T-helper 22 cell (primary cell): ENCODE measurements at places on chromosomes 7 and 10.

GRCh38 chr7:101707587-101707986 is 78.5 kb upstream of the MYL10 start:
- DNase-seq = no peak

DNA sequence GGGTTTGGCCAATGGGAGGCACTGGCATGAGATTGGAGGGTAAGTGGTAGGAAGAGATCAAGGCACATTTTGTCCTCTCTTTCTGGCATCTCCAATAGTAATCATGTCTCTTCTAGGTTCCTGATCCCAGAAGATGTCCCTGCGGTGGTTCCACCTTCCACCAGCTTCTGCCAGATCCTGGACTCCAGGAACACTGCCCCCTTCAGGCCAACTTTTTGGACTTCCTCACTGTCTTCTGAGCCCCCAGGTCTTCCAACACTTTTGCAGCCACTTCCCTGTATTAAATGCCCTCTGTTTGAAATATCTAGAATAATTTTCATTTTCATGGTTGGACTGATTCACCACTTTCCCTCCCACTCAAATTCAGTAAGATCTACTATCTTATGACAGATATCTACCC is 60.9 kb downstream of the BAMBI start:
- no peak for DNase-seq

- DNase-seq = no peak
Observed at GRCh38 chr7:138299066-138299465, 161.0 kb upstream of the TRIM24 start.

- DNase-seq = no peak
Observed at GRCh38 chr10:50439806-50440205, 183.9 kb downstream of the SGMS1 start.

GRCh38 chr10:34766266-34766600 is 48.9 kb downstream of the PARD3 start:
- DNase-seq = no peak

DNA sequence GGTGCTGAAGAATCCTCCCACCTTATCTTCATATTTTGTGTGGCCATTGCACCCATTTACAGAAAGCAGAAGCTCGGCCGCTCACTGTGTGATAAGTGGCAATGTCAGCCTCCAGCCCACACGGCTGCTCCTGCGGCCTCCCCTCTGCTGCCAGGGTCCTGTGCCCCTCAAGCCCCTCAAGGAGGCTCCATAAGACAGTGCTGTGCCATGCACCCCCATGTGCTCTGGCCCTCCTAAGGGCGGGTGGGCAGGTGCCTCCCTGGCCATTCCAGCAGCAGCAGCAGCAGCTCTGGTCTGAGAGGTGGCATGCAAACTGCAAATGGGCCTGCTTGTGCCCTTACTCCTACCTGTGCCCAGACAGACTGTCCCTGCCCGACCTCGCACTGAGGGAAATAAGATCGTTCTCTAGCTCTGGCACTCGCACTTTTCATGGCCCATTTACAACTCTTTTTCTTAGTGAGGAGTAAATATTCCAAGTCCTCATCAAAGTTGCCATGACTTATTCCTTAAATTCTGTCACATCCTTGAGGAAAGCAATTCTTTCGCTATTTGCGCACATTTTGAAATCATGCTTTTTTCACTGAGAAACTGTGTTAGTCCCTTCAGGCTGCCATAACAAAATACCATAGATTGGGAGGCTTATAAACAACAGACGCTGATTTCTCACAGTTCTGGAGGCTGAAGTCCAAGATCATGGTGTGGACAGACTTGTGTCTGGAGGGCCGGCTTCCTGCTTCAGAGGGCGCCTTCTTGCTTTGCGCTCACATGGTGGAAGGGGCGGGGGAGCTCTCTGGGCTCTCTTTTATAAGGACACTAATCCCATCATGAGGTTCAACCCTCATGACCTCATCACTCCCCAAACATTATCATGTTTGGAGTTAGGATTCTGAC is 187.8 kb downstream of the COBL start:
- DNase-seq = no peak

GRCh38 chr7:85023066-85023712 is 163.7 kb downstream of the SEMA3D start:
- DNase-seq = no peak

GRCh38 chr7:109179601-109180000 is 609.9 kb downstream of the DNAJB9 start:
- no peak for DNase-seq

DNA sequence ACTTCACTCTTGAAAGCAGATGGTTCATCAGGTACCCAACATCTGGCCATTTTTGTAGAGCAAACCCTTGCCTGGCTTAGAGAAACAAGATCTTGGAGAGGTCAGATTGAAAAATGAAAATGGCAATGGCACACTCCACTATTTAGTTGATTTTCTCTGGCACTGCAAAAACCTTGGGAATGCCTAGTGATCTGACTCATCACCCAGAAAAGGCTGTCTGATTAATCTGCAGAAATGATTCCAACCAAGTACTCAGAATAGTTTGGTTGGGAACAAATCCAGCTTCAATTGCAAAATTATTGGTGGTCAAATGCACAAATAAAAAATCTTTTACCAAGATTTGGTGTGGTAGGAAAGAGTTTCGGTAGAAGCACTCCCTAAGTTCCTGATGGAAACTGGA is 351.2 kb downstream of the PHTF2 start:
- no peak for DNase-seq

DNA sequence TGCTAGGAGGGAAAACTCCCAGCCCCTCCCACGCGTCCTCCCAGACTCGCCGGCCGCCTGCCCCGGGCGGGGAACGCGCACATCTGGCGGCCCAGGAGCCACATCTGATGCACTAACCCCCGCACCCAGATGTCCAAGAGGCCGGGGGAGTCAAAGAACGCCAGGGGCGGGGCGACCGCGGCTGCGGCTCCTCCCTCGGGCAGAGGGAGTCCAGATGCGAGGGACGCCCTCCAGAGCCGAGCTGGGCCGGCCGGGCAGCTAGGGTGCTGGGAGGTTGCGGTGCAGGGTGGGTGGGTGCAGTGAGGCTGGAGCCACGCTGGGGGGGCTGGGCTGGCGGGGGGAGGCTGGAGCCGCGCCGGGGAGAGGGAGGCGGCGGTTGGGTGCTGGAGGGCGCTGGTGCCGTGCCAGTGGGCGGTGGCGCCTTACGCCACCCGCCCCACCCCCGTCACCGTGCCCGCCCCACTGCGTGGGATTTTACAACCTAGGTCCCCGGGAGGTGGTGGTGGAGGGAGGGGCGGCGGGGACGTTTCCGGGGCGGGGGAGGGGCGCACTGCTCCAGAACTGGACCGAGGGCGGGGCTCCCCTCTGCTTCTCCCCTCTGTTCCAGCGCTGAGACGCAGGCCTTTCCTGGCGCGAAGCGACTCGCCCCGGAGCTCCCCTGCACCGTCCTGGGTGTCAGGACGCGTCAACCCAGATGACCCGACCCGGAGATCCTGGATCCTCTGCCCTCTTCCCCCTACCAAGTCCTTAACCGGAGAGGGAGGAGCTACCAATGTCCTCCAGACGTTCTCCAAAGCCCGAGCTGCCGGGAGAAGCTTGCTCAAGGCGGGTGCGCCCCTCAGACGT is 109.1 kb downstream of the REEP3 start:
- DNase-seq = peak; percentile 65

GRCh38 chr7:138282997-138283396 is 177.1 kb upstream of the TRIM24 start:
- no peak for DNase-seq

GRCh38 chr10:21746118-21746517 is 212.1 kb downstream of the MLLT10 start:
- DNase-seq = no peak

DNA sequence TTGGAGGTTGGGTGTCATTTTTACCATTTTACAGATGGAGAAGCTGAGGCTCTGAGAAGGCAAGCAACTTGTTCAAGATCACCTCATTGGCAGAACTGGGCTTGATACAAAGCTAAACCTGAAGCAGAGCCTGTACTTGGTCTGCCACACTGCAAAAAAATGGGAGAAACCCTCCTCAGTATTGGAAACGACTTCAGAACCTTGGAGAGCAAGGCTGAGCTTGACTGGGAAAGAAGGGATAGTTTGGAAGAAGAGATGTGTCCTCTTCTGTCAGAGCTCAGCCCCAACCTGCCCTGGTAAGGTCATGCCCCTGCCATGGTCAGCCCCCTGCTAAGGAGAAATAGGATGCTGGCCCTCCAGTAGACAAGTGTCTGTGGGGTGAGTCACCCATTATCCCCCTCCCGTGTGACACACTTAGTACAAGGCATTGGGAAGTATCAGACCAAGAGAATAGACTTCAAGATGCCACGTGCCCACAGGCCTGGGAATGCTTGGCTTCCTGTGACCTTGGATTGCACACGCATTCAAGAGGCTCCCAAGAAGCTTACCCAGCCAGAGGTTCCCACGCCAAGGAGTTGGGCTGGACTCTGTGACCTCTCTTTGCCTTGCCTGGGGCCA is 56.2 kb upstream of the SMNDC1 start:
- no peak for DNase-seq

DNA sequence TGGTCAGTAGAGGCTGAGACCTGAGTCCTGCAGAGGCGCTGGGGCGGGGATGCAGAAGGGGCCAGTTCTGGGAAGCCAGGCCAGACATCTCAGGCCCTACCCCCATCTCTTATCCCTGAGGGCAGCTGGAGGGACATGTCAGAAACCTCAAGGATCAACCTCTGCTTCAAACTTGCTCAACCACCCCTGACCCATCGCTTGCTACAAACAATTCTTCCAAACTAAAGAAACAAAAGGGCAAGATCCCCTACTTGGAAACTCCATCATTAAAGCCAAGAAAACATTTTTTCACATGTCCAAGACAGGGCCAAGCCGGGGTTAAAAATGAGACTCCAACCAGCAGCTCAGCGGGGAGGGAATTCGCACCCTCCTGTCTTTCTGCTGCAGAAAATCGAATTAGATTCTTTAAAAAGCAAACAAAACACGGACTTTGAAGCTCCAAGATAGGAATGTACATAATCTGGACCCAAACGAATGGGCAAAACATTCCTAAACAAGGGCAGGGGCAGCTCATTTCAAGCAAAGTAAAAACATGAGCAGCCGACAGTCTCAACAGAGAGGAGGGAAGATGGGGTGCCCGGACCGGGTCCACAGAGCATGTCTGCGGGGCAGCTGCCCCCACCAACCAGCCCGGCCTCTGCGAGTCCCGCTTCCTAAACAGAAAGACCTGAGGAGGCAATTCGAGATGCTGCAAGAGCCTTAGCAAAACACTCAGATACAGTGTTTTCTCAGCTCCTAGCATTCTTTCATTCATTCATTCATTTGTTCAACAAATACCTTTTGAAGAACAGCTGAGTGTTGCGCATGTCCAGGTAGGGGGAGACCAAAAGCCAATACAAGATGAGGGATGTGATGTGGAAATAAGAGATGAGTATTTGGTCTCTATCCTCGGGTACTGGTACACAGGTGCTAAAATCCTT is 44.8 kb downstream of the CHST15 start:
- DNase-seq = no peak

GRCh38 chr10:63703740-63704345 is 182.6 kb downstream of the REEP3 start:
- no peak for DNase-seq

DNA sequence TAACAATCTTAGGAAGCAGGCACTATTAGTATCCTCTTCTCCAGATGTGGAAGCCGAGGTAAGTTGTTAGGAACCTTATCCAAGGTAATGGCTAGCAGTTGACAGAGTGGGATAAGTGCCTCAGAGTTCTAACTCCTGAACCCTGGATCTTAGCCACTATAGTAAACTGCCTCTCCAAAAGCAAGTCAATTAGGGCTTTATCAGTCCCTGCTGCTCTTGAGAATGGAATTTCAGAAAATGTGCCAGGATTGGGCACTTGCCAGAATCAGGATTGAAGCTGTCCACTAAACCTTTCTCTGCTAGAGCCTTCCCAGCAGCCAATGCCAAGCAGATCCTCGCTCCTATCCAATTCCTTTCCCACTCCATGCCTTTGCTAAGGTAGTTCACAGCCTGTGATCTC is 777.5 kb upstream of the POM121L12 start:
- DNase-seq = no peak

DNA sequence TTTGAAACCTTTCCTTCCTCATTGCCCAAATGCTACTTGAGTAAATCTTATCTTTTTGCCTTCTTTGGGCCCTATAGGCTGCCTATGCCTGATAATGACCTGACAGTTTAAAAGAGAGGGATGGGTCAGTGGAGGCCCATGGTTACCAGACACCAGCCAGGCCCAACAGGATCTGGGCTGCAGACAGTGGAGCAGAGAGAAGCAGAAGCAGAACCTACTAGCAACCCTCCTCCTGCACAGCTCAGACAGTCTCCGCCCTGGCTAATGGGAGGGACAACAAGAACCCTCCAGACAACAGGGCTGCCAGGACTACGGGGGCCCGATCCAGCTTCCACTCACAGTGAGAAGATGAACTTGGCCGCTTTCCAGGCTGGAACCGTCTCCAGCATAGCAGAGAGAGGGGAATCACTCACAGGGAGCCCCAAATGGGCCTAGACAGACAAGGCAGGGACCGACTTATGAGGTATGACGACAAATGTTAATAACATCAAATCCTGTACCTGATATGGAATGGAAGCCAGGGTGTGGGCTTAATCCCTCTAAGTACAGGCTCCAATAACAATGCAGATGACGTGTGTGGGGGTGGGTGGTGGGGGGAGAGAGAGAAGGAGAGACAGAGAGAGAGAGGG is 31.7 kb upstream of the DGKI start:
- no peak for DNase-seq

- DNase-seq = no peak
Observed at GRCh38 chr7:27156508-27156898, at the start of gene HOXA7. TSS of gene HOXA7 (minus strand) at chr7:27156675. CDS start at chr7:27156545, 130 bp downstream.

DNA sequence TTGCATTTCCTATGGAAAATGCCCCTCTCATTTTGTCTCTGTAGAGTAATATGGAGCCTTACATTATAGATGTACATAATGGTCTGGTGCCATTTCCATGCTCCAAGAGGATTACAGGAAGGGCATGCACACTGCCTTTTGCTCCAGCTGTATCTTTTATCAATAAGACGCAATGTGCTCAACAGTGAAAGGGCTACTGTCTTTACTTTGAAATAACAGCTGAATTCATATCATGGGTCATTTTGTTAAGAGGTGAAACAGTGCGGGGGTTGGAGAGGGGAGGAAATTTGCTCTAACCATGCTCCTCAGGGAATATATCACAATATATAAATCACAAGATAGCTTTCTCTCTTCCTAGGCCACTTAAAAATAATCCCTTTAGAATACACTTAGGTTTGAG is 77.7 kb downstream of the ICA1 start:
- DNase-seq = no peak

GRCh38 chr10:31940839-31941653 is 12.4 kb upstream of the ARHGAP12 start:
- no peak for DNase-seq

DNA sequence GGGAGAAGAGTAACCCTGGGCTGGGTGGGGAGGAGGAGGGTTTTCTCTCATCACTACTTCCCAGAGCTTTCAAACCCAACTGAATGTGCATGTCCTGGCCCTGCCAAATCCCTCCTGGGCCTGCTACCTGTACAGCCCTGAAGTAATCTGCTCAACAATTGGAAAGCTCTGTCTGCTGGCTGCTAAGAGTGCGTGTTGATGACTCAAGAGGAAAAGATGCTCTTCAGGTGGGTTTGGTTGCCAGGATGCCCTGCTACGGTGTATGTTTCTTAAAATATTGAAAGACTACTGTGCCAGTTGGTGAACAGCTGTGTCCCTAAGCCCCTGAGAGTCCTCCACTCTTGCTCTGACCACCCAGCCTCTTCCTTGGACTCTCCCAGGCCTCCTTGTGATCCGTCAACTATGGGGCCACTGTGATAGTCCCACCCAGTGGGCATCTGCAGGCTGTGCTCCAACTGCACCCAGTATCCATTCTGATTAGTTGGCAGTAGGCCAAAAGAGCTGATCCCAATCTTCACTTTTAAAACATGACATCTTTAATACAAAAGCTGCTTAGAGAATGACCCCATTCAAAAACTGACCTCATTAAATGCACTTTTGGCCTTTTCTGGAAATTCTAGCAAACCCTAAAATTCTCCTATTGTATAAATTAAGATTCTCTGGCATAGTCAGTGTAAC is 85.6 kb downstream of the AOAH start:
- no peak for DNase-seq
